ENCODE measurements at places on chromosomes 5 and 9.
A peak's percentile ranks its signal among the peaks of the same experiment; 100 is the strongest.

DNA sequence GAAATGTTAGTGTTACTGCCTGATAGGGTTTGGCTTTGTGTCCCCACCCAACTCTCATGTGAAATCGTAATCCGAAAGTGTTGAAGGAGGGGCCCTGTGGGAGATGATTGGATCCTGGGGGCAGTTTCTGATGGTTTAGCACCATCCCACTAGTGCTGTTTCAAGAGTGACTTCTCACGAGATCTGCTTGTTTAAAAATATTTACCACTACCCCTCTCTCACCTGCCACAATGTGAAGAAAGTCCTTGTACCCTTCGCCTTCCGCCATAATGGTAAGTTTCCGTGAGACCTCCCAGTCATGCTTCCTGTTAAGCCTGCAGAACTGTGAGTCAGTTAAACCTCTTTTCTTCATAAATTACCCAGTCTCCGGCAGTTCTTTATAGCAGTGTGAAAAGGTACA lies 2.6 kb upstream of the RFX3 start:
- peak; percentile 24 for DNase-seq

GRCh38 chr9:136441191-136441680 lies 1.6 kb upstream of the INPP5E start:
- DNase-seq, result no peak

- no peak for DNase-seq
Observed at GRCh38 chr9:96574455-96574854, 45.2 kb downstream of the CDC14B start.

- DNase-seq, result no peak
Observed at GRCh38 chr9:93599571-93600403, 23.4 kb downstream of the PHF2 start.

GRCh38 chr9:77433675-77434445 lies 214.3 kb downstream of the GNA14 start:
- peak; percentile 16 for DNase-seq

- no peak for DNase-seq
Observed at GRCh38 chr9:137476856-137477255, 17.7 kb upstream of the NSMF start.

DNA sequence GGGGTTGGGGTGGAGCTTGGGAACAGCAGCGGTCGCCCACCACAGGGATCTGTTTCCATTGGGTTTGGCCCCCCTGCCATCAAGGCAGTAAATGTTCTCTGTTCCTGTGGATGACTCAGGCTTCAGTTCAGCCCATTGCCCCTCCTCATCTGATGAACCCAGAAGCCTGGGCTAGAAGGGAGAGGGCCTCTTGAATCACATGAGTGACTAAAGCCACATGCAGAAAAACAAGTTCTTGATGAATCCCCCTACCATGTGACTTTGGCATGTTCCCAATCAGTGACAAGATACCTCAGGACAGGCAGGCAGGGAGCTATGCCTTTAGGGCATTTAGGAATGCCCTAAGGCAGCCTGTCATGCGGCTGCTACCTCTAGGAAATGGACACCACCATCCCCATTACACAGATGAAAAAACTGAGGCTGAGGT lies 2.5 kb downstream of the SH3PXD2B start:
- no peak for DNase-seq

DNA sequence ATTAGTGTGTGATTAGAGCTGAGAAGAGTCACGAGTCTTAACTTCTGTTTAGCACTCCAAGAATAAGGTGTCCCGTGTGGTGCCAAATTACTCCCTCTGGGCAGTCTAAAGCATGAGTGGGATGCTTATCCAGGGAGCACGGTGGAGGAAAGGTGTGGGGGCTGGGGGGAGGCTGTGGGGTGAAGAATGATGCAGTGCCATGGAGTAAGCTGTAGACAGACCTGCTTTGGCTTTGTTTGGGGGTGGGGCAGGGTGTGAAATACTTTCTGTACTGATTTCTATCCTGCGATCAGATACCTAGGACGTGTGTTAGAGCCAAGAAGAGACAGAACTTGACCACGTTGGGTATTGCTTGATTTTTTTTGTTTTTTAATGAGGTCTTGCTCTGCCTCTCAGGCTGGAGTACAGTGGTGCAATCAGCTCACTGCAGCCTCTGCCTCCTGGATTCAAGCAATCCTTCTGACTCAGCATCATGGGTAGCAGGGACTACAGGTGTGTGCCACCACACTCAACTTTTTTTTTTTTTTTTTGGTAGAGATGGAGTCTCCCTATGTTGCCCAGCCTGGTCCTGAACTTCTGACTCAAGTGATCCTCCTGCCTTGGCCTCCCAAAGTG lies 232.8 kb downstream of the MAN2A1 start:
- DNase-seq, result no peak

DNA sequence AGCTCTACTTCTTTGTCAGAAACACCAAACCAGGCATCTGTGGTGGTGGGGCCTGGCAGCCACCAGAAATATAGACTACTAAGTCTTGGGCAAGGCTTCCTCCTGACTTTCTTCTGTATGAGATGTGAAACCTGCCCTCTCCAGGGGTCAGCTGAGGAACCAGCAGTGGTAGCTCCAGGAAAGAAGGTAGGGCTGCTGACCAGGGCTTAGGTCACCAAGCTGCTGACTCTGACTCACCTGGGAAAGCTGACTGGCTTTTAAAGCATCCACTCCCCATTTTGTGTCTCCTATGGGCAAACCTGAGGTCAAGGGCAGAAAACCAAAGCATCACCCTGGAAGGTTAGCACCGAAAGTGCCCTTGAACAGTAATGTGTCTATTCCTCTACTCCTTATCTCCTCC lies 10.4 kb upstream of the SH3TC2 start:
- DNase-seq, result no peak
